GM13976 (cell line): ENCODE measurements at places on chromosomes 11 and 22.

DNA sequence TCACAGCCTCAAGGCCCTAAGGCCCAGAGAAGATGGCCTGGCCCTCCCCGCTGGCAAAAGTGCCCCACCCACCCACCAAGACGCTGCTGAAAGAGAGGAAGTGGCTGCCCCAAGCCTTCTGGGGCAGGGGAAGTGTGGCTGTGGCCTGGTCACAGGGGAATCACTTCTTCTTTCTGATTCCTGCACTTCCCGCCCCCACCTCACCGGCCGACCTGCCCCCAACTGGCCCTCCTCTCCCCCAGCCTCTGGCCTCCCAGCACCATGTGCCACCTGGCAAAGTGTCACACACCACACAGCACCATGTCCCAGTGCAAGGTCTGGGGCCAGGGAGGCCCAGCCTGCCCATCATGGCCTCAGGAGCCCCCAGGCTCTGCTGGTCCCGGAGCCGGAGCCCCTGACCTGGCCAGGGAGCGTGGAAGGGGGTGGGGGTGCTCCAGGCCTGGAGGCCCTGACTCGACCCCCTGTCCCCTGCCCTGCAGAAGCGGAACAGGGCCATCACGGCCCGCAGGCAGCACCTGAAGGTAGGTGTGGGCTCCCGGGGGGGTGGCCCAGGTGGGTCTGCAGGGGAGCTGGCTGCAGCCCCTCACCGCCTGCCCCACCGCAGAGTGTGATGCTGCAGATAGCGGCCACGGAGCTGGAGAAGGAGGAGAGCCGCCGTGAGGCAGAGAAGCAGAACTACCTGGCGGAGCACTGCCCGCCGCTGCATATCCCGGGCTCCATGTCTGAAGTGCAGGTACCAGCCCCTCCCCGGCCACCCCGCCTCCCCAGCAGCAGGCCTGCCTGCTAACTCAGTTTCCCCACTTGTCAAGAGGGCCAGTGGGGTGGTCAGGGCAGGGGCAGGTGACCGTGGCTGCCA is 1.4 kb downstream of the TNNI2 start:
- peak; percentile 79 for DNase-seq

- DNase-seq: no peak
Measured at GRCh38 chr11:86372586-86372985, 2.1 kb upstream of the CCDC81 start.

DNA sequence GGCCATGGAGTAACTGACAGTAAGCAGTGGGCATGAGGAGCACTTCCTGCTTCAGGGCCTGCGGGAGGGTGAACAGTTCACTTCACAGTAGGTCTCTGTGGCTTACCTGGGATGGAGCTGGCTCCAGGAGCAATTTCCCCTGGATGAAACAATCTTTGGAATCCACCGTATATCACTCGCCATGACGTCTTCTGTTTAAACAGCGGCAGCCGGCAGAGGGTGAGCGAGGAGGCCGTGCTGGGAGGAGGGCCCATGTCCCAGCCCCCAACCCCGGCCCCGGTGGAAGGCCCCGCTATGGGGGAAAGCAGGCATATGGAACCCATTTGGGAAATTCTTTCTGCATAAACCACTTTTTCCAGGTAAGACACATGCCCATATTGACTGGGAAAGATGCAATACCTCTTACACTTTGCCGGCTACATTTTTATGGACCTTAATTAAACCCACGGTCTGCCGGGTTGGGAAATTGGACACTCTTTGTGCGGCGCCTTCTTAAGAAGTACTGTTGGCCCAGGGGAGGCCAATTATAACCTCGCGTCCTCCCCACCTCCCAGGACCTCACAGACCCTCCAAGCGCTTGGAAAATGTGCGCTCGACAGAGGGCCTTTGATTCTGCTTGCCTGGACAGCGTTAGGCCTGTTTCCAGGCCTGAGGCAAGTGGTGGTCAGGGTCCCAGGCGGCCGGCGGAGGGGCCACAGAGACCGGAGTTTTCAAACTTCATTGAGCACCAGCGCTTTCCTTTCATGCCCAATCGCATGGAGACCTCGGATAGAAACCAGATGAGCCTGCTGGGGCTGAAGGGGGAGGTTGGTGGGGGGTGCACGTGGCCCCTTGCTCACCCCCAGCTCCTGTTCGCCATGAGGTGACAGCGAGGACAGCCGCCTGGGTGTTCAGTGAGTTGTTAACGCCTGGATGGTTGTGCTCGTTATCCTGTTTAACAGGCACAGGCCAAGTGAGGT is 40.4 kb downstream of the SMIM38 start:
- DNase-seq: no peak

DNA sequence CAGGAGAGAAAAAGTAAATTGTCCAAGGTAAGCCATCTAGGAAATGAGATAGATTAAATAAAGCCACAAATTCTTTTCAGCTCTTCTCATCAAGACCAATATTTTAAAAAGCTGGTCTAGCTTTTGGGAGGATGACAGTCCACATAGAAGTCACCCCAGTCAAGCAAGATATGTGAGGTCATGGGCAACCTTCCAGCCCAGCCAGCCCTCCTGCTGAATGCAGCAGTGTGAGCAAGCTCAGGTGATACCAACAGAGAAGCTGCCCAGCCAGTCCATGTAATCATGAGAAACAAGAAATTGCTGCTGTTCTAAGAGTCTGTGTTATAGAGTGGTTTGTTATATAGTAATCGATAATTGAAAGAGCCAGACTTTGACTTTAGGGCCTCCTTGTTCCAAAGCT is 28.7 kb downstream of the KCNE3 start:
- no peak for DNase-seq

- DNase-seq: no peak
Measured at GRCh38 chr11:17724020-17724908, 4.9 kb downstream of the MYOD1 start.

DNA sequence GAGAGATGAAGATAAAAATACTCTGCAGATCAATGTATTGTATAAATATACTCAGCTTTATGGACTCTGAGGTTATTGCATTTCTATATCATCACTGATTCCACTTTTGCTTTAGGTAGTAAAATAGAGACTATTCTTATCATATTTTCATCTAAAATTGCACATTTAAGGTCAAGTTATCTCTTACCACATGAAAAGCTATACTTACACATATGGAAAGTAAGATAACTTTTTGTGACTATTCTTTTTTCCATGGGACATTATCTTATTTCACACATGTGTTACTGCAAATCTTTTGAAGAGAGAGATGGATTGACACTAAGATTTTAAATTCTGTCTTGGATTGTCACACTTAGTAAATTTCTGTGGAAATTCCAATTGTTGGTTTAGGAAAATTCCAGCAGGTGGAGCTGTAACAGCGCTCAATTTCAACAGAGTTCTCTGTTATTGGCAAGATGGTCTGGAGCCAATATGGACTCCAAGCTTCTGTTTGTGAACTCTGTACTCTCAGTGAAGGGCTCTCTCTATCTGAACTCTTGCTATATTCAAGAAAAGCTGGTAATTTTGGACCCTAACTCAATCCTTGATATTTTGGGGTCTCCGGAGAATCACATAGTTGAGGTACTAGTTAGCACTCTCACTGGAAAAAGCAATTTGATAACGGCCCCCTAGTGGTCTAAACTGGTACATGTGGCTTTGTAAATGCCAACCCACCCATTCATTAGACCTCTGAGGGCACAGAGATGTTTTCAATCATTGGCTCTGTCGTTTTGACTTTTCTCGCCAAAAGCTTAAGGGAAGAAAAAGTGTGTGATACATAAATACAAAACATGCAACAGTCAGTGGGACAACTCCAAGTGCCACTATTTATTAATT is 429.7 kb downstream of the ETS1 start:
- DNase-seq: peak; percentile 45

DNA sequence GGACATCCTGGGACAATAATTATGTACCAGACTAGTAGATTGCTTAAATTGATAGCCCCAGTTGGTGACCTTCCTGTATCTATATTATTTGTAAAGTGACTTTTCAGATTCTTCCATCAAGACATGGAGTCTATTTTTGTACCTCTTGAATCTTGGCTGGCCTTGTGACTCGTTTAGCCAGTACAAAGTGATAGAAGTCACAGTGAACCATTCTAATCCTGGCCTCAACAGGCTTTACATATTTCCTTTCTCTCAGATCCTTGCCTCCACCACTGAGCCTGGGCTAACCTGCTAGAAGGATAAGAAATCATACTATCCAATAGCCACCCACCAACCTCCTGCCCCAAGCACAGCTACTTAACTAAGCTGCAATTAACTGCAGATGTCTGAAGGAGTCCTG is 37.5 kb upstream of the SLC6A5 start:
- DNase-seq: no peak

DNA sequence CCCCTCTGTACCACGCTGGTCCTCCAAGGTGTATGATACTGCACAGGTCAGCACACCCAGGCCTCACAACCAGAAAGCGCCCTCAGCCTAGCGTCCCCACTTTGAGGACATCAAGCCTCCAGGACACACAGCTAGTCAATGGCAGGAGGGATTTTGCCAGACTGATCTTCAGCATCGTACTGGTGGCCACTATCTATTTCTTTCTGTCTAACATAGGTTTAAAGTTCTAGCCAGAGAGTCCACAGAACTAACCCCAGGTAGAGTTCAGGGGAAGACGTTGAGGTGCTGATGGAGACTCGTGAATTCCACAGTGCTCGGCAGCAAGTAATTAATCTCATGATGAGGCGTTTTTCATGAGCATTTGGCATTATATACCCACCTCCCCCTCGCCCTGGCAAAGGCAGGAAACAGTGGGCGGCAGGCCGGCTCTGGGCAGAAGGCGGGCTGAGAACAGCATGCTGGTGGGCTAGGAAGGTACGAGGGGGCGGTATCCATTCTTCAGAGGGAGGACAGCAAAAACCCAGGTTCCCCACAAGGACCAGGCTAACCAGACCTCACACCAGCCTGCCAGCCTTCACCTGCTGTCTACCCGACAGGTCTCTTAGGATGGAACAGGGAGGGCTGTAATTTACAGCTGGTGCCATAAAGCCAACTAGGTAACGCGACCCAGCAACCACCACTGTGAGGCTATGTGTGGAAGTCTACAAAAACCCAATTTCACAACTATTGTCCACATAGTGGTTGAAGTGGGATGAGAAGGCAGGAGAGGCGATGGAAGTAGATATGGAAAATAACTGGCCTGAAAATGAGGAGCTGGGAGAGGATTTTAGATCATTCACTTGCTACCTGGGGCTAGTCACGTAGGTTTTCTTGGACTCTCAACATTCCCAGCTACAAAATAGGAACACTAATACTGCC is 18.5 kb downstream of the MYH9 start:
- no peak for DNase-seq

DNA sequence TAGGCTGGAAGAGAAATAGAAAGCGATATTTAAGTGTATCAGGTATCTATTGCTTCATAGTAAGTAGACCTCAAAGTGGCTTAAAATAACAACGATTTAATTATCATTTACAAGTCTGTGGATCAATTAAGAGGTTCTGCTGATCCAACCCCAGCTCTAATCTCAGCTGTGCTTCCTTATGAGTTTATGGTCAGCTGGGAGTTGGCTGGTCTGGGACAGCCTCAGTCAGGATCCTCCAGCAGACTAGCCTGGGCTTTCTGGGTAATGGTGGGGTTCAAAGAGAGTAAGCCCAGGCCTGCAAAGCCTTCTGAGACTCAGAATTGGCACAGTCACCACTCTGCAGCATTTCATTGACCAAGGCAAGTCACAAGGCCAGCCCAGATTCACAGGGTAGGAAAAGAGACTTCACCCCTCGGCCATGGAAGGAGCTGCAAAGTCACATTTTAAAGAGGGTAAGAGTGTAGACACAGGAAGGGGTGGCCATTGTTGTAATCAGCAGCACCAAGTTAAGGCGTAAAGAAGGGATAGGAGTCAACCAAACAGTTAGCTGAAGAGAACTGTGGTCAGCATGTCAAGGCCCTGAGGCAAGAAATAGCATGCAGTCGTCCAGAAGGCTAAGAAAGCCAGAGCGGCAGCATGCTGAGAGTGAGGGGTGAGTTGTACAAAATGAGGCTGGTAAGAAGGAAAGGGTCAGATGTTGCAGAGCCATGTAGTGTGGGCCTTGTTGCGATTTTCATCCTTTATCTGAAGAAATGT is 168.2 kb downstream of the ETS1 start:
- no peak for DNase-seq

DNA sequence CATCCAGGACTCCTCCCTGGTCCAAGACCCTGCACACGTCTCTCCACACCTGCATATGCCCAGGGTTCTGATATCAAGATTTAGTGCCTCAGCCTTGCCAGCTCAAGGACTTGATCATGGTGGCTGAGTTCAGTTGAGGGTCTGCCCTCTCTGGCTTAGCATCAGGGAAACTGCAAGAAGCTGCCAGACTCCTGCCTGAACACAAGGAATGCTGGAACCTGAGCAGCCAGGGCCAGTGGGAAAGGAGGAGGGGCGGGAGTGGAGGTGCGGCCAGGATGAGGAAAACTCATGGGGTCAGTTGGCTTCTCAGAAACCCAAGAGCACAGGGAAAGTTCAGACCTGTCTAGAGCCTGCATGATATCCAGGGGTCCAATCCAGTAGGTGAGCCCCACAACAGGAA is 546.1 kb downstream of the BUD13 start:
- no peak for DNase-seq

- no peak for DNase-seq
Measured at GRCh38 chr22:39153220-39153717, 789 bp upstream of the CBX7 start.

GRCh38 chr11:61797263-61797944 is 4.7 kb downstream of the FEN1 start:
- peak; percentile 76 for DNase-seq

DNA sequence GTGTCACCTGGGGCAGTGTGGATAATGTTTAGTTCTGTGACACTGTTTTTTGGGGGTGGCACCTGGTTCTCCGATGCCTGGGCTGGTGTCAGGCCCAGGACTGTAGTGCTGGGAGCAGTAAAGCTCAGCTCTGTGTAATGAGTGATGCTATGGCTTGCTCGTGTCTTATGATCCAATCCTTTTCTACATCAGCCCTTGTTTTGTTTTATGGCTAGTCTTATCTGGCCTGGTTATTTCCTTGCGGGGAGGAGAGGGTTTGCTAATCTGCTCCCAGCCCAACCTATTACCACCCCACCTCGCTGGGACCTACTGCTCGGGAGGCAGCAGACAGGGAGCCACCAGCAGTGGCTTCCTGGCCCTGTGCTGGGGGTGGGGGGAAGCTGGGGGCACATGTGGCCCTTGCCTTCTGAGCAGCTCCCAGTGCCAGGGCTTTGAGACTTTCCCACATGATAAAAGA is 35.0 kb upstream of the TPBGL start:
- no peak for DNase-seq

GRCh38 chr11:60316317-60316716 is 10.7 kb upstream of the MS4A6E start:
- no peak for DNase-seq

GRCh38 chr11:115247361-115247760 is 256.9 kb downstream of the CADM1 start:
- no peak for DNase-seq
